ENCODE measurements at places on chromosomes 3 and 15. TPM values are rescaled to one million over a fixed set of nuclear protein-coding genes. Genes with fewer than 3 reads are reported as not detected.

- DNase-seq, result no peak
Observed at GRCh38 chr15:68012911-68013310, 41.2 kb upstream of the PIAS1 start.

GRCh38 chr15:27670486-27671209 is 428.5 kb downstream of the OCA2 start:
- no peak for DNase-seq

DNA sequence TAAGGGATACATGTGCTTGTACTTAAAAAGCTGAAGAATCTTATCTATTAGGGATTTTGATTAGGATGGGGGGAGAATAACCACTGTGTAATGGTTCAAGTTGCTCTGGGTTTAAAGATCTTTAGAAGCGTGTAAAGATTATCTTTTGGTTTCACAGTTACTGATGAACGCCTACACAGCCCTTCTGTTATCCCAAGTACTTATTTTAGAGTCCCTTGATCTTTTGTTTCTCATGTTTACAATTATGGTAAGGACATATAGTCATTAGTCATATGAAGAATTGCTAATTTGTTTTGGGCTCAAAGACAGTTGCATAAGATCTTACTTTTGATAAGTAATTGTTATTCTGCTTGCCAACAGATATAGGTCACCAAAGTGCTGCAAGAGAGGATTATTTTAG is 160.1 kb downstream of the PLCL2 start:
- no peak for DNase-seq

GRCh38 chr3:17023006-17023664 is 138.4 kb downstream of the PLCL2 start:
- no peak for DNase-seq

DNA sequence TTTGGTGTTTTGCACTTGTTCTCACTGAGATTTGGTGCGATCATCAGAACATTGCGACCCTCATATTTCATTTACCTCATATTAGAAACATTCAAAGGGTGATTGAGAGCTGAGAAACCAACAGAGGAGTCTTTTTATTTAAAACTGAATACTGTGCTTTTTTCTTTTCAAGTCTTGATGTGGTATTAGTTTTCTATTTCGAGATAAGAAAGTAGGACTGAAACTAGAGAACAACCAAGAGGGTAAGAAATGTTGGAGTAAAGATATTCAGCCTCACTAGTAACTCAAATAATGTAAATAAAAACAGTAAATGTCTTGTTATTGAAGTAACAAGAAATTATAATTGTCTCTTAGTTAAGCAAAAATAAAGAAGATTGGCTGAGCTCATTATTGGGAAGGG is 26.5 kb downstream of the EFHB start:
- DNase-seq, result no peak

DNA sequence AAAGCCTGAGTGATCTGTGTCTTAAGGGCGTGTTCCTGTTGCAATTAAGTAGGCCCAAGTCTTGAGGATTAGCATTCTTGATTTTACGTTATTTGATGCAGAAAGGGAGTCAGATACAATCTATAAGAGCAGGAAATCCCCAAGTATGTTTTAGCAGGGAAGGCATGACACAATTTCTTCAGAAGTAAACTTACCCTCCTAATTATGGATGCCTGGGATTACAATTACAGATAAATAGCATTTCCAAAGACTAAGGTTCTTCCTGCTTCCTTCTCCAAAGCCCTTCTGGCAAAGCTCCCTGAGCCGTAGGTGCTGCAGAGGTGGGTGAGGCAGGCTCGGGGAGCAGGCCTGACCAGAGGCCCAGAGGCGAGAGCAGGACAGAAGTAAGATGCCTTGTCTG is 34.9 kb upstream of the ST6GAL1 start:
- DNase-seq, result no peak

- no peak for DNase-seq
Observed at GRCh38 chr15:34031987-34032760, 6.8 kb downstream of the AVEN start.

DNA sequence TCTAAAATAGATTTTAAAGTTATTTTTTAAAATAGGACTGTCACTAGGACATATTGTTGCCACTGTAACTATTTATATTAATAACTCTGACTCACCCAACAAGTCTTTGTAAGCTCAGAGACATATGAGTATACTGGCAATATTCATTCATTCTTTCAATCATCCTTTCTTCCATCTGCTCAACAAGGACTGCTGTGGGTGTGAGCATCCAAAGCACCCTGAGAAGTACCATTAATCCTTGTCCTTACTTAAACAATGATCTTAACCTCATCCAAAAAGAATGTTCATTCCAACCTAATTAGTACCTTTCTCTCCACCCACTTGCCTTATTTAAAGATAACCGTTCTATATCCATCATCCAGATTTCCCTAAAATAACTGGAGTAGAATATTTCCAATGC is 94.2 kb upstream of the PPP2R3A start:
- peak; percentile 38 for DNase-seq

DNA sequence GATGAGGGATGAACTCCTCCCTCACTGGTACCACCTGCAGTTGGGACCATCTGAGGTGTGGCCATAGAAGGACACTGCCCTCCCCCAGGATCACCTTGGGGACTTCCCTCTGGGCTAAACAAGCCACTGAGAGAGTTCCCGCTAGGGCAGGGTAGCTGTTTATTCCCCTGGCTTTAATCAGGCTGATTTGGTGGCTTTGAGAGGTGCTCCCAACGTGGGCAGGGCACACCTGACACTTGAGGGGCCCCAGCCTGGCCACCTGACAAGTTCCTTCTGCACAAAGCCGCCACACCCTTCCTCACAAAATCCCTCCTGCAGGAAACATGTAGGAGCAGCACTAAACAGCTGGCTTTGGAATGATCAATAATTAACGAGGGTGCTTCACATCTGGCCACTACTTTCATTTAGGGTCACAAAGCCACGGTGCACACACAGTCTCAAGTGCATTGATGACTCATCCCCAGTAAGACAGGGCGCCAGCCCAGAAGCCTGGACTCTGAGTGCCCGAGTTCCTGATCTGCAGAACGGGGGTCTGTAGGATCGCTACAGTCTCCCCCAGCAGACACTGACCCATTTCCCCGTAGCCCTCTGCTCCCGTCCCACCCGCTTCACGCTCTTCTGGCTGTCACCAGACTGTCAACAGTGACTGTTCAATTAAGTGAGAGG is 75.1 kb downstream of the ATP10A start:
- peak; percentile 29 for DNase-seq

DNA sequence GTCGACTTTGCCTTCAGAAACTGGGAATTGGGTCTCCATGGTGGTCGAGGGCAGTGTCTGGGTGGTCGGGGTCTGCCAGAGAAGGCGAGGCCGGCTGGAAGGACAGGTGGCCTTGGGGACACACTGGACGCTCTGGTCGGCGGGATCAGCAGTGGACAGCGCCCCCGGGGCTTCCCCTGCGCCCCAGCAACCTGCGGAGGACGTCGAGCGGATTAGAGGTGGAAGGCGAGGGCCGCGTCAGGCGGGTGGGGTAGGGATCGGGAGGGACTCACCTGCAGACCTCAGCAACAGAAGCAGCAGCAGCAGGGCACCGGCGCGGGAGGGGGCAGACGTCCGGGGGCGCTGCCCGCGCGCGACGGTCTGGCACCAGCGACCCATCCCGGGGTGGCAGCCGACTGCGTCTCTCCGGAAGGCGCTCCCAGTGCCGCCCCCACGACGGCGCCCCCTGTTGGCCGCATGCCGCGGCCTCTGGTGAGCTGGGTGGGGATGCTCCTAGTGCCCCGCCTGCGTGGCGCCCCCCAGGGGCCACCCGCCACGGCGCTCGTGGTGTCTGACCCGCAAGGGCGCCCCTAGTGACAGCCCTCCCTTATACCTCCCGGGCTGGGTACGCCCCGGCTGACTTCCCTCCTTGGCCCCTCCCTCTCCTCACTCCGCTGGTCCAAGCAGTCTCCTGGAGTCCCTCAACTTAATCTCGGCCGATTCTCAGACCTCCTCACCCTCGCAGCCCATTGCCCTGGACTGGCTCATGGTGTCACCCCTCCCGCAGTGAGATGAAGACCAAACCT is at the start of gene PRSS50:
TSS of gene PRSS50 (minus strand) at position 423 of the 785 bp plus-strand sequence. CDS start at position 378, 45 bp downstream.
- DNase-seq, result no peak

DNA sequence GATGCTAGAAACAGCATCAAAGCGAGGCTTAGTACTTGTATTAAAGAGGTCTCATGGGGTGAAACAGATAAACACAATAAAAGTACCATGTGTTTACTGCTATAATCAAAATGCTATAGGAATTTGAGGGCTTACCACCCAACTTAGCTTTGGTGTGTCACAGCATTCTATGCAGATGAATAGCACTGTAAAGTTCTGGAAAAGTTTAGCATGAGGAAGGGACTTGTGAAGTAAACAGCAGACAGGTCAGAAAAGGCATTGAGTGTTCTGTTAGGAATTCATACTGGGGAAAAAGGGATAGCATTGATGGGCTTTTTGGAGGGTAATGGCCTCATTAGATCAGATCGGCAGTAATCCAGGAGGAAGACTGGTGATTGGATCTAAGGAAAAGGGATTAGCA is 505.3 kb downstream of the NLGN1 start:
- DNase-seq, result no peak

DNA sequence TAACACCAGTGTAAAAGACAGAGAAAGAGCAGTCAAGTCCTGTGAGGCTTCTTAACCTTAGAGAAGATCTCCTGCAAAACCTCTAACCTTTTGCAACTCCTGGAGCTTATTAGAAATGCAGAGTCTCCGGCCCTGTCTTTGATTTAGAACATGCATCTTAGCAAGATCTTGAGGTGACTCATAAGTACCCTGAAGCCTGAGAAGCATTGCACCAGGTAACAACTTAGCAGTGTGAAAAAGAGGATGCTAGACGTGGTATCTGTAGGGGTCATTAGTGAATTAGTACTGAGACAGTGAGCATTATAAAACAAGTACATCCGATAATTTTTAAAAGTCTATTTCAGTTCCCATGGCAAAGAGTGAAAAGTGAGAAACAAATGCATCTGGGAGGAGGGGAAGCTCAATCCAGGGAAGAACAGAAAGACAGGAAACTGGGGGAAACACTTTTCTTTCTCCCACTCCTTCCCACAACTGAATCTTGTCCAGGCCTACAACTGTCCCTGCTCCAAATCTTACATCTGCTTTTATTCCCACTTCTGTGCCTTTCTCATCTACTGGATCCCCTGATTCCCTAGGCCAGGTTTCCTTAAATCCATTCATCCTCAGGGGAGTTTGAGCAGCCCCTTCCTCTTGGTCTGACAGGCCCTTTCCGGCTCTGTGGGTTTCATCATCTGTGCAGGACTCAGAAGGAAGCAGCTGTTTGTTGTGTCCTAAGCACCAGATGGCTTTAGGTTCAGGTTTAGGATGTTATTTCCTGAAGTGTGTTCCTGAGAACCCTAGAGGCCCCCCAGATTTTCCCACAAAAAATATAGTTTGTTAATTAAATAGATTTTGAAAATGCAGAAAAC is 128.1 kb upstream of the IL12A start:
- DNase-seq, result no peak

- no peak for DNase-seq
Observed at GRCh38 chr3:106018102-106018501, 149.3 kb upstream of the CBLB start.

- no peak for DNase-seq
Observed at GRCh38 chr3:142809259-142809658, 79.6 kb downstream of the PCOLCE2 start.

DNA sequence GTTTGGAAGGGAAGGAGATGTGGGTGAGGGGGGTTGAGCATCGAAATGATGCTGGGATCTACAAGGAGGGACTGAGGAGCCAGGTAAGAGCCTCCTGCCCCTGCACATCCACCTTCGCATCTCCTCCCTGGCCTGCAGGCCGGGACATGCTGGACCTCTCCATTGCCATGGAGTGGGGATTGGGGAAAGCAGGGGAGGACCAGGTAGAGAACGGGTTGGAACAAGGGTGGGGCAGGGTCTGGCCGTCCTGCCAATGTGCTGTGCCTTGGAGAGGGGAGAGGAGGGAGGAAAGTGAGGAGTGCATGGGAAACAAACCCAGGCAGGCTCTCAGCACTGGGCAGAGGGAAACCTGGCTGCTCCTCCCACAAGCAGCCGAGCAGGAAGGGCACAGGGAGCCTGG is 10.6 kb downstream of the PLA2G4B start:
- DNase-seq, result no peak

- no peak for DNase-seq
Observed at GRCh38 chr15:57896114-57896513, 169.4 kb downstream of the ALDH1A2 start.

GRCh38 chr3:31408720-31409119 is 124.0 kb upstream of the STT3B start:
- DNase-seq, result no peak

DNA sequence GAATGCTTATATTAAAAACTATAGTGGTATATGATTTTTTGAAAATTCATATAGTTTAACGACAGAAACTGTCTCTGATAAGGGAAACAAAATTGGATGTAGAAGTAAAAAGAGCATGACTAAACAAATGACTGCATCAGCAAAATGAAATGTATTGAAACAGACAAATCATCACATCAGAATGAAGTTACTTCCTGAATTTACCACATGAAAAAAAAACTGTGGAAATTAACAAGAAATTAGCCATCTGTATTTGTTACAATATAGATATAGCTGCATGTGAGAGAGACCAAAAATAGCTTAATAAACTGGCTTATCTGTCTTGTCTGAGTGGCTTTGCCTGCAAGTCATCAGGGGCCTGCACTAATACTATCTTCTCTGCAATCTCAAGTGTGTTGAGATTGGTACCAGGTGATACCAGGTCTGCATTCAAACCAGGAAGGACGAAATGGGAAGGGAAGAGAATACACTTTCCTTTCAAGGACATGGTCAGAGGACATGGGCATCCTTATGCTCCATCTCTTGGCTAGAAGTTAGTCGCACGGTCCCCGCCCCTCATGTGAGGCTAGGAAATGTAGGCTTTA is 388.7 kb downstream of the GRM7 start:
- DNase-seq, result no peak

DNA sequence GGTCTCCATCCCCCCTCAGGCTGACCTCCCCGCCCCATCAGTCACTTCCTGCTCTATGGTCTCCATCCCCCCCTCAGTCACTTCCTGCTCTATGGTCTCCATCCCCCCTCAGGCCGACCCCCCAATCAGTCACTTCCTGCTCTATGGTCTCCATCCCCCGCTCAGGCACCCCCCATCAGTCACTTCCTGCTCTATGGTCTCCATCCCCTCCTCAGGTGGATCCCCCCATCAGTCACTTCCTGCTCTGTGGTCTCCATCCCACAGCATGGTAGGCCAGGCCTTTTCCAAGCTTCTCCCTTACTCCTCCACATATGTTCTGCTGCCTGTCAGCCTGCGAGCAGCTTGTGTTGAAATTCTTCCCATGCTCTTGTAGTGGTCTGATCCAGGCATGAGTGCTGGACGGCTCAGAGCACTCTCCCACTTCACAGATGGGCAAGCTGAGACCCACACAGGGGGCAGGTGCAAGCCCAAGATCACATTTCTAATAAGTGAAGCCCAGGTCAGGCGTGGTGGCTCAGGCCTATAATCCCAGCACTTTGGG is 36.8 kb downstream of the BDH1 start:
- no peak for DNase-seq

The VGLL3 gene
- total RNA-seq, result 47.4 TPM

The GOLGA8T gene
- total RNA-seq, result not detected

The RAB27A gene
- total RNA-seq, result 27.7 TPM

The CTSH gene
- total RNA-seq, result 24.1 TPM

The VEPH1 gene
- total RNA-seq, result 27.4 TPM

The SLC9A9 gene
- total RNA-seq, result 32.8 TPM

The CCNB2 gene
- 32.1 TPM for total RNA-seq

The IQCF6 gene
- total RNA-seq, result not detected

The AHSG gene
- not detected for total RNA-seq

The EOMES gene
- total RNA-seq, result not detected

Data from fibroblast of the aortic adventitia (primary cell).